Left lobe of liver (tissue), 2 donors: ENCODE measurements at places on chromosomes 5 and 9.

GRCh38 chr9:97627624-97628023, 5.5 kb downstream of the TSTD2 start:
- DNase-seq = no peak

DNA sequence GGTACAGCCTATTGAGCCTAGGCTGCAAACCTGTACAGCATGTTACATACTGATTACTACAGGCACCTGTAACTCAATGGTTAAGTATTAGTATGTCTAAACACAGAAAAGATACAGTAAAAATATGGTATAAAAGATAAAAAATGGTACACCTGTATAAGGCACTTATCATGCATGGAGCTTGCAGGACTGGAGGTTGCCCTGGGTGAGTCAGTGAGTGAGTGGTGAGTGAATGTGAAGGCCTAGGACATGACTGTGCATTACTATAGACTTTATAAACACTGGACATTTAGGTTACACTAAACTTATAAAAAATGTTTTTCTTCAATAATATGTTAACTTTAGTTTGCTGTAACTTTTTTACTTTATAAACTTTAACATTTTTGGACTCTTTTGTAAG, 171.3 kb downstream of the SLC28A3 start:
- DNase-seq = no peak

DNA sequence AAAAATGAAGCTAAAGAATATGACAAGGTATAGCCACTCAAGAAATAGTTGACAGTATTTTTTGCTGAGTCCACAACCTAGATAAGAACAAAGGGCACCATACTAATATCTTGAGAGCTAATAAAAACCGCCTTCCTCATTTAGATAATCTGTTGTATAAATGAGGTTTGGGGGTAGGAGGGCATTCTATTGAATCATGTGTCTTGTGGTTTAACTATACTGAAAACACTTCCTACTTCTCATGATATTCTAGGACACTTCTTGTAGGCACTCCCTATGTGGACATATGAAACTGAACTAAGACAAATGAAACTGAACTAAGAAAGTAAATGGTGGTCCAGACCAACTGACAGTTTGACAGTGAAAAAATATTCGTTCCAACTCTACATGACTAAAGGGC, 1268.5 kb upstream of the C9orf72 start:
- DNase-seq = no peak

- DNase-seq = no peak
Measured at GRCh38 chr5:65620021-65620420, 4.1 kb downstream of the TRIM23 start.

DNA sequence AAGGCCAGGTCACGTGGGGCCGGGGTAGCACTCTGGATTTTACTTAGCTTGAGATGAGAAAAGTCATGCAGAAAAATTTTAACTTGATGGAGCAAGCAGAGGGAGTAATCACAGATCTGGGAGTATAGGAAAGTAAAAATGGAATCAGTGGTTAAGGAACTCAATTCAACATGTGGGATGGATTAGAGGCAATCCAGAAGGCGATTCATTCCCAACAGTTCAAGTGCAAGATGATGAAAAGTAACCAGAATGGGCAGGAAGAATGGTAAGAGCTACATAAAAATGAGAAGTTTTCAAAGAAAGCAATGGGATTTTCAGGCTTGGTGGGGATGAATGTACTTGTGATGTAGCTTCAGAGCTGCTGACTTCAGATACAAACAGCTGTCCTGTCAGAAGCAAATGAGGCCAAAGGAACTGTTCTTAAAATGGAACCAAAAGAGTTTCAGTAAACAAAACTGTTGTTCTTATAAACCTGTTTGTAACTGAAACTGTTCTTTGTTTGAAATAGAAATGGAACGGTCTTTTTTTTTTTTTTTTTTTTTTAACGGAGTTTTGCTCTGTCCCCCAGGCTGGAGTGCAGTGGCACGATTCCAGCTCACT, 5.6 kb upstream of the SEC24A start:
- DNase-seq = no peak

GRCh38 chr5:80346055-80346454, 26.3 kb downstream of the SPZ1 start:
- no peak for DNase-seq

- peak; percentile 54 for DNase-seq
Measured at GRCh38 chr5:141877356-141878185, 639 bp downstream of the PCDH1 start.

DNA sequence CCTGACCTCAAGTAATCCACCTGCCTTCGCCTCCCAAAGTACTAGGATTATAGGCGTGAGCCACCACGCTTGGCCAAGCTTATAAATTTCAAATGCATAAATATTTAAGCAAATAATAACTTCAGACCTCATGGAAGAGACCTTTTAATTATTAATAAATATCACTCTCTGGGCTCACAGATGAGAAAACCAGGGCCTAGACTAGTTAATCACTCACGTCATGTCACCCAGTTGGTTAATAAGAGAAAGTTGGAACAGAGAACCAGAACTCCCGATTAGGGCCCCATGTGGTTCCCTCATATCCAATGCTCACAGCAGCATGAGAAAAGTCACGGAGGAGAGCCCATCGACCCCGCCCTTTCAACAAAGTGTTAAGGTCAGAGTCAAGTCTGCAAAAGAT, 79.3 kb downstream of the EPB41L4A start:
- DNase-seq = no peak

- no peak for DNase-seq
Measured at GRCh38 chr9:90219548-90220118, 423.0 kb downstream of the DIRAS2 start.

- no peak for DNase-seq
Measured at GRCh38 chr9:107044872-107045271, 181.9 kb downstream of the ZNF462 start.
